ENCODE measurements at places on chromosomes 6 and 20. TPM values are rescaled to one million over a fixed set of nuclear protein-coding genes. Genes with fewer than 3 reads are reported as not detected.

DNA sequence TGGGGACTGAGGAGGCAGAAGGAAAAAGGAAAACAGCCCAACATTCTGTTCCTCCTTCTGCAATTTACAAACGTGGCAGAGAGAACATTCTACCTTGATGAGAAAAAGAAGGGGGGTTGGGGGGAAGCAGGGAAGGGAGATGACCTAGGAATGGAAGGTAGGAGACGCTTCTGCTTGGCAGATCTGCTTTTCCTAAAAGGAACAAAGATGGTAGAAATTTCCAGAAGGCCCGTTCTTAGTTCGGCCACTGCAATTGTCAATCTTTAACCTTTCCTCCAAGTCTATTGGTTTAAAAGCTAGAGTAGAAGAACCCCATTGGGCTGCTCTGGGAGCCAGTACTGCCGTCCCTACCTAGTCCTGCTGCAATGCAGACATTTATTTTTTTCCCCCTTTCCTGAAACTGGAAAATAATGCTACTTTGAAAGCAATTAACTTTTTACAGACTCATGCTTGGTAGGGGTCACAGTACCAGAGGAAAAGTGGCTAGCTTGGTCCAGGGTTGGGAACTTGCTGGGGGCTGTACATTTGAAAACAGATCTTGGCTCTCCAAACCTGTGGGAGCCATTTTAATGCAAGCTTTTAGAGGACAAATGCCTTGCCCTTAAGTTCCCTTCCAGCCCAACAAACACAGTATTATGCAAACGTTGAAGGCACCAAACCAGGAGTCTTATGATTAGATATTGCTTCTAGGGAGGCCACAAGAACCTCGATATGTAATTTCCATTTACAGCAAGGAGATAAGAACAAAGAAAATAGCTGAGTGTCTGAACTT, 2.6 kb downstream of the ZMYND8 start:
- peak; percentile 67 for DNase-seq

DNA sequence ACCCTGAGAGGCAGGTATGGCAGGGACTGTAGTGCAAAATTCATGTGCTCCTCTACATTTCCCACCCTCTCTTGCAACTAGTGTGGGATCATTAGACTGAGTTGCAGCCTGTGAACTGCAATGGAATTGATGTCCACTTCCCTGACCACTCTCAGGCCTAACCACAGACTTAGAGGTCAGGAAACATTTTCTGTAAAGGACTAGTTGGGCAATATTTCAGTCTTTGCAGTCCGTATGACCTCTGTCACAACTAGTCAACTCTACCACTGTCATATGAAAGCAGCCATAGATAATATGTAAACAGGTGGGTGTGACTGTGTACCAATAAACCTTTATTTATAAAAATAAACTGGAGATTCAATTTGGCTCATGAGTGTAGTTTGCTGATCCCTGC, 134.4 kb upstream of the TOP1 start:
- no peak for DNase-seq

The VARS1 gene
- polyA plus RNA-seq: 42.4 TPM

GRCh38 chr20:15927893-15928650, 645.2 kb downstream of the KIF16B start:
- DNase-seq: no peak

The APCDD1L gene
- 8.5 TPM for polyA plus RNA-seq

DNA sequence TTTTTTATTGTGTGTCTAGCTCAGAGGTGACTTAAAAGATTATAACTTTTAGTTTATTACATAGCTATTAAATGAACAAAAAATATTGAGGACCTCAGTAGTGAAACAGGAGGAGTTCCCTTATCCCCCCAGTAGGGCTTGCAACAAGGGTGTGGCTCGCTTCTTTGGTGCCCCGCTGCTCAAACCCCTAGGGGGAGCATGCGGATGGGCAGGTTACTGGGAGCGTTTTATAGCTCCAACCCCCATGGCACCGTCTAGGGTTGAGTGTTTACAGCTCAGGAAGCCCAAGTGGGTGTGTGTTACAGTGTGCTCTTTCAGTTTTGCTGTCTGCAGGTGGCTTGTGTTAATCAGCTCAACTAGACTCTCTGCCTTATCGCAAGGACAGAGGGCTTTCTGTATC, 1513.7 kb downstream of the GRIK2 start:
- no peak for DNase-seq

DNA sequence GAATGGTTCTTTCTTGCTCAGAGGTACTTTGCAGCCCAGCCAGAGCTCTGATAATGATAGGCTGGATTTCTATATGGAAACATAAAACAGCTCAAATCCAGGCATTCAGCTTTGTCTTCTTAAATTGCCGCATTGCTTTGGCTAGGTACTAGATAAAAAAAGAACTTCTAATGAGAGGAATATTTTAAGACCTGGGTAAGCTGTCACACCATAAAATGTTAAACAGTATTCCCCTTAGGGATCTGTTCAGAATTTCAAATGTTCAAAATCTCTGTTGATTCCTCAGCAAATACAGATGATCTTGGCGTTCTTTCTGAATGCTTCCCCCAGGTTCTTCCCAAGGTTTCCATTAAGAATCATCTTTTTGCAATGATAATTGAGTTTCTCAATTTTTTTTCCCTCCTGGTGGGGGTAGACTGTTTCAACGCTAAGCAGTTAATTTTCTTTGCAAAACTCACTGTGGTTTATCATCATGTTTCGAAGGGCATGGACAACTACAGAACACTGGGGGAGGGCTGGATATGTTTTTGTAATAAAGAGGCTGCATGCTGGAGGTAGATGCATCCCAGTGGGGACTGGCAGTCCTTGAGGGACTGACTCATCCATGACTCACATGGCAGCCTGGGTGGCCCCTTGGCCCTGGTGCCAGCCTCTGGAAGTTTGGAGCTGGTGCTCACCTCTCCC, 31.0 kb downstream of the TIAM2 start:
- DNase-seq: no peak

DNA sequence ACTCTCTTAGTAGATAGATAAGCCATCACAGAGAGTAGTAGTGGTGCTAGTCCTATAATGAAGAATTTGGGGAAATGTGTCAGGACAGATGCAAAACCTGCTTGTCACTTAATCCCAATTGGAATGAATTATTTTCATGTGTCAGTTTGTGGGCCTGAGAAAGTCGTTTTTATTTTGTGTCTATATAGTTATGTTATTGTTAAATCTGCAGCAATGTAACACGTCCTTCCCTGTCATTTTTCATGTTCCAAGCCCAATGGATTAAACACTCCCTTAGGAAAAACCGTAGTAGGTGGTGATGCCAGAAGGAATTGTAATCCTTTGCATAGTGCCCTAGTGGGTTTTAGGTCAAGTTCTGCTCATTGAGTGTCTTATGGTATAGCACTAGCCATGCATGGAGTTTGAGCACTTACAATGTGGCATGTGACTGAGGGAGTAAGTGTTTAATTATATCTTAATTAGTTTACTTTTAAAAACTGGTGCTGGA, 105.9 kb upstream of the PRSS16 start:
- no peak for DNase-seq

The MYCT1 gene
- polyA plus RNA-seq: 22.8 TPM

GRCh38 chr6:126461045-126461444, 121.1 kb downstream of the CENPW start:
- no peak for DNase-seq

The FERMT1 gene
- polyA plus RNA-seq: 0.34 TPM

DNA sequence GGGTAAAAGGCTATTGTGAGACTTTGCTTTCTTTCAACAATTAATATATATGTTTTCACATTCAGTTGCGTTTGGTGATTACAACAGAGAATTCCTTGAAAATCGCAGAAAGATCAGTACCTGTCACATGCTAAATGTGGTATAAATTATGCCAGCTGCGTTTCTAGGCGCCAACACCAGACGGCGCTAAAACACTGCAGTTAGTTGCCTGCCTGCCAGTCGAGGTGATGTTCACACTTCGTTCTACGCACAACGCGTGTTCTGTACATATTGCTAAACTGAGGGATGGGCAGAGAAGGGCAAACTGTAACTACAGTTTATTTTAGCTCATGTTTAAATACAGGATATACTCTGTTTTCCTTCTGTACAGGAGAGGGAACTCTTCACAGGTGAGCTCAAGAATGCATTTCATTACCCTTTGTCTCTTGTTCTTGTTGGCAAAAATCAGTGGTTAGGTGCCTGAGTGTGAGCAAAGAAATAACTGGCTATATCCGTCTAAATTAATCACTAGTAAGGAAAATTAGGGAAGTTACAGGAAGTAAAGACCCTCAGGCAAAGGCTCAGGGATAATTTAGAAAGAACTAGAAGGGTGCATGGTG, 100.1 kb upstream of the RGS17 start:
- peak; percentile 60 for DNase-seq

- DNase-seq: peak; percentile 91
Observed at GRCh38 chr6:134178161-134179044, 126.0 kb upstream of the SLC2A12 start.

DNA sequence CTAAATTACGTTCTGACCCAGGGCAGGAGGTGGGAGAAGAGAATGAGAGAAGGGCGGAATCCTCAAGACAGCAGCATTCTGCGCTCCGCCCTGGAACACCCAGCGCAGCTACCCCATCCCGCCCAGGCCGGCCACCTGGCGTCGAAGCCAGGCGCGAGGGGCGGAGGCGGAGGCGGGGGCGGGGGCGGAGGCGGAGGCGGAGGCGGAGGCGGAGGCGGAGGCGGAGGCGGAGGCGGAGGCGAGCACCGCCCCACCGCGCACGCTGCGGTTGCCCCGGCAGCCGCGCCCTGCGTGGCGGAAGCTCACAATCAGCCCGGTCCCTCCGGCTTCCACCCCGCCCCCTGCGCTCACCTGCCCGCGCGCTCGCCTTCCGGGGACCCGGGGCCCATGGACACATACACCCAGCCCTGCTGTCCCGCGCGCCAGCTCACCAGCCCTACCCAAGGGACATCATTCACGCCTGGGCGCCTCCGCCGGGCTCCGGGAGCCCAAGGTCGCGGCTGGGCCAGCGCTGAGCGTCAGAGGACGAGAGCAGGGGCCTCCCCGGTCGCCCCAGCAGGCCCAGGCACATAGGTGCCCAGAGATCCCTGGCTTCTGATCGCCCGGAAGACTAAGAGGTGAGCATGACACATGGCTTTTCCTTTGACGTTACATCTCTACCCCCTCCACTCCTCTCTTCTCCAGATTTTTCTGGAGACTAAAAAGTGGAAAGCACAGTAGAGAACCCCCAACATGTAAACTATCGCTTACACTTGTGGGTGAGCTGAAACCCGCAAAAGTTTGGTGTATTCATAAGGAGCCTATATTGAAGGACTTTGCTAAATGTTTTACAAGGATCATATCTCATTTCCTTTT, at the start of gene ANKEF1:
TSS of gene ANKEF1 (plus strand) at position 271 of the 855 bp plus-strand sequence. CDS start 3,315 bp downstream, outside the sequence.
- DNase-seq: peak; percentile 77

Measured in muscle of back (tissue), 13 donors.